ENCODE measurements at places on chromosomes 3 and 15.

- DNase-seq = no peak
Measured at GRCh38 chr3:101816215-101817149, 32.8 kb upstream of the NFKBIZ start.

GRCh38 chr3:40317061-40317855, 7.8 kb downstream of the EIF1B start:
- DNase-seq = peak; percentile 22

DNA sequence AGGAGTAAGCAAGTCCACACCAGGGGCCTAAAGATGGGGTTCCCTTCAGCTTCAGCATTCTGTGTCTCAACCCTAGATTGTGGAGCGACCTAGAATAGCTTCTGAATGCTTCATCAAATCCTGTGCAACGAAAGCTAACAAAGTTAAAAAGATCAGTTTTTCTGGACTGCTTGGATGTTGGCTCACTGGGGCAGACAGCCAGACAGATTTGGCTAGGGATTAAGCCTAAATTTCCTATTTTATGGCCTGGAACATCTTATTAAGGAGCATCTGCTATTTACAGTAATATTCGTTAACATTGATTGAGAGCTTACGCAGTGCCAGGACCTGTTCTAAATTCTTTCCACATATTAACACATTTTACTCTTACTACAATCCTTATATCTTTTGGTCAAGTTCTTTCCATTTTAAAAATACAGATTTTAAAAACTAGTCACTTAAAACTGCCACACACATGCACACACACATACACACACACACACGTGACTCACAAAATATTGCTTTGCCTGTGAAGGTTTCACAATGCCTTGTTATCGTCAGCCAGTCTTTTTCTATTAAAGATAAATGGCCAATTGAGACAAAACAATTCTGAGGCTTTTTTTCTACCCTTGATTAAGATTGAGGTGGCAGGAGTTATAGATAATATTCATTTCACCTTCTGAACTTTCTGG, 173.3 kb upstream of the SNTN start:
- no peak for DNase-seq

- no peak for DNase-seq
Measured at GRCh38 chr15:96414875-96415274, 84.4 kb downstream of the NR2F2 start.

DNA sequence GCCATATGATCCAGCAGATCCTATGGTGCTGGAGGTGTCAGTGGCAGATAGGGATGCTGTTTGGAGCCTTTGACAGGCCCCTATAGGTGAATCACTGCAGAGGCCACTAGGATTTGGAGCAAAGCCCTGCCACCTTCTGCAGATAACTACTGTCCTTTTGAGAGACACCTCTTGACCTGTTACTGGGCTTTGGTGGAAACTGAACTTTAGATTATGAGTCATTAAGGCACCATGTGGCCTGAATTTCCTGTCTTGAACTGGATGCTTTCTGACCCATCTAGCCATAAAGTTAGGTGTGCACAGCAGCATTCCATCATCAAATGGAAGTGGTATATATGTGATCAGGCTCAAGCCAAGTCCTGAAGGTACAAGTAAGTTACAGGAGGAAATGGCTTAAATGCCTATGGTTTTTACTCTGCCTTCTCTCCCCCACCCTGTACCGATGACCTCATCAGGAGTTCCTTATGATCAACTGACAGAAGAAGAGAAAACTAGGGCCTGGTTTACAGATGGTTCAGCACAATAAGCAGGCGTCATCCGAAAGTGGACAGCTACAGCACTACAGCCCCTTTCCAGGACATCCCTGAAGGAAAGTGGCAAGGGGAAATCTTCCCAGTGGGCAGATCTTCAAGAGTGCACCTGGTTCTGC, 565.6 kb upstream of the AGTR1 start:
- DNase-seq = no peak

DNA sequence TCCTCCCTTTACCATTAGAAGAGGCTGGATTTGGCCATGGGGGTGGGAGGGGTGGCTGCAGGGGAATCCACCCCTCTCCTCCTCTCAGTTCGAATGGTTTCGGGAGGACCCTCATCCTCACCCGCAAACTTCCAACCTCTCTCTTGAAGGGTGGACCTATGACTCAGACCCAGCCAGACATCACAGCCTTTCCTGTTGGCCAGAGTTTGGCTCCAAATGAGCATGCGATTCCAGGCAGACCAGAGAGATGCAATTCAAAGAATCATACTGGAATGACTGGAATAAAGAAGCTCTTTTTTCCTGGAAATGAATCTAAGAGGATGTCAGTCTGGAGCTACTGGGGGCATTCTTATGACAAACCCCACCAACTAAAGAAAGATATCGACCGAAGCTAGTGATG, 516.7 kb upstream of the MDFIC2 start:
- DNase-seq = no peak

DNA sequence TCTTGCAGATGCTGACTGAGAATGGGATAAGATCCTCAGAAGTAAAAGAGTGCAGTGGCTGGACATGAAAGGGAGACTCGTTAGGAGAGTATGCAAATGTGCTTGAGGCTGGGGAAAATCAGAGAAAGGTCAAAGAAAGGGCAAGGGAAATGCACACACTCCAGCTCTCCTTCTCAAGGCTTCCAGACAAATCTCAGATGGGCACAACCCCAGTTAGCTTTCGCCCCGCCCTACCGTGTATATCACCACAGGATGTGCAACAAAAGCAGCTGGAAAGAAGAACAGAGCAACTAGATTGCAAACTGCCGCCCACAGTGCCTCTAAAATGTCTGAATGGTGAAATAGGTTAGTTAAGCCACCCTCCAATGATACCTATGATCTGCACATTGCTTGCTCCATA, 63.9 kb downstream of the CERS3 start:
- no peak for DNase-seq

DNA sequence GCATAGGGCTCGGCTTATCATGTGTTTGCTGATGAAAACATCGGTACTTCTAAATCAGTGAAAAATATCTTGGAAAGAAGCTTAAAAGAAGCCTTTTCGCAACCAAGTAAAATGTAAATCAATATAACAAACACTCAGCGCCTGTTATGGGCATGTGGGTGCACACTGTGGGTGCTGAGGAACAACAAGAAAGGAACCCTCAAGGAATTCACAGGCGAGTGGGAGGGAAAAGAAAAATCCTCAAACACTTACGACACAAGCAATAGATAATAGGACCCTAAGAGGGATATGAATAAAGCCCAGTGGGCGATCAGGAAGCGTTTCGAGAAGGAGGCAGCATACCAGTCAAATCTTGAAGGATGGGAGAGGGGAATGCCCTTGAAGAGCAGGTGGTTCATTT, 21.9 kb downstream of the GLDN start:
- no peak for DNase-seq

DNA sequence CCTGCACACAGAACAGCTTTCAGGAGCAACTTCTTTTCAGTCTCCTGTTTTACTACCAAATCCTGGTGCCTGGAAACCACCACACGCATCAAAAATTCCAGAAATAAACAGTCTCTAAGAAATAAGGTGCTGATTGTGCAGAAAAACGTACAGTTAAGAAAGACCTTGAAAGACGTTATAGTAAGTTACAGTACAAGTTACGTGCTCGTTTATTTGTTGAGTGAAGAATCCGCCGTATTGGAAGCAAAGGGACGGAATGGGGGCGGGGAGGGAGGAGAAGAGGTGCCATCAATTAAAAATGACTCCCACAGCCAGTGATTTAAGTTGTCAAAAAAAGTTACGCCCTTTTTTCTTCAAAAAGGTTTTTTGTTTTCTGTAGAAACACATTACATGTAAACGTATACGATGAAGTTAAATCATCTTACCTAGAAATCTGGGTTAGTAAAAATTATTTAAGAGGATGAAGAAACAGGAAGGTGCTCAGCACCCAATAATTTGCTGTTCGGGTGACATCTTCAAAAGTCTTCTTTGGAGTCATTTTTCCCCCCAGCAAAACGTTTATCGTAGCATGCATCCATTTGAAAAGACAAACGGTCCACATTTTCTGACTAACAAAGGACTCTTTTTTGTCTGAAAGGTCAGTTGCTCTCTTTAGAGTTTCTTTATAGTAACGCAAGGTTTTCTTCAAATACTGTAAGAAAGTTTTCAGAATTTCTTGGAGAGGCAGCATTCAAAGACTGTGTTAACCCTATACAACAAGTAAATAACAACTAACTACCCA, 782 bp upstream of the UACA start:
- DNase-seq = no peak

DNA sequence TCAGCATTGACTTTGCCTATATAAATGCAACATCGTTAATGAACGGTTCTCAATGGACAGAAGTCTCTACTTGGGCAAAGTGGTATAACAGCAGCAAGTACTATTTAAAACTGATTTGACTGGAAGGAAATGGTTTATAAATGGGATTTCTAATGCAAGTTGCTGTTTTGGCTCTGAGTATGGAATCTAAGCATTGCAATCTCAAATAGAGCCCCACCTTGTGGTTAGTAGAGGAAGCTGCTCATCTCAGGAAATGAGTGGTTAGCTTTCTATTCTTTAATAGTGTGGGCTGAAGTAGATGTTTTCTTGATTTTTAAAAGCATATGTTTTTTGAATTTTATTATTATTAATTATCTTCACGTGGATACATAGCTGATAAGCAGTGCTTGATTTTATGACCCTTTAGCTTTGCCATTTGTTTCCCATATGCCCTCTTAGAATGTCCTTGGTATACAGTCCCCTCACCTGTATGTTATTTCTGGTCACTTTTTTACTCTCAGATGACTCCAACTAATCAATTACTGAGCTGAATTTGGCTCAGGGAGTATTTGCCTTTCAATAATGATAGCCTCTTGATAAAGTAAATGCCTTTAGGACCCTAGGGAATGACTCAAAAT, 67.1 kb downstream of the OXSM start:
- DNase-seq = no peak

GRCh38 chr3:196274585-196274984, 12.9 kb downstream of the PCYT1A start:
- DNase-seq = peak; percentile 74

GRCh38 chr3:176946202-176946601, 251.1 kb downstream of the TBL1XR1 start:
- no peak for DNase-seq

DNA sequence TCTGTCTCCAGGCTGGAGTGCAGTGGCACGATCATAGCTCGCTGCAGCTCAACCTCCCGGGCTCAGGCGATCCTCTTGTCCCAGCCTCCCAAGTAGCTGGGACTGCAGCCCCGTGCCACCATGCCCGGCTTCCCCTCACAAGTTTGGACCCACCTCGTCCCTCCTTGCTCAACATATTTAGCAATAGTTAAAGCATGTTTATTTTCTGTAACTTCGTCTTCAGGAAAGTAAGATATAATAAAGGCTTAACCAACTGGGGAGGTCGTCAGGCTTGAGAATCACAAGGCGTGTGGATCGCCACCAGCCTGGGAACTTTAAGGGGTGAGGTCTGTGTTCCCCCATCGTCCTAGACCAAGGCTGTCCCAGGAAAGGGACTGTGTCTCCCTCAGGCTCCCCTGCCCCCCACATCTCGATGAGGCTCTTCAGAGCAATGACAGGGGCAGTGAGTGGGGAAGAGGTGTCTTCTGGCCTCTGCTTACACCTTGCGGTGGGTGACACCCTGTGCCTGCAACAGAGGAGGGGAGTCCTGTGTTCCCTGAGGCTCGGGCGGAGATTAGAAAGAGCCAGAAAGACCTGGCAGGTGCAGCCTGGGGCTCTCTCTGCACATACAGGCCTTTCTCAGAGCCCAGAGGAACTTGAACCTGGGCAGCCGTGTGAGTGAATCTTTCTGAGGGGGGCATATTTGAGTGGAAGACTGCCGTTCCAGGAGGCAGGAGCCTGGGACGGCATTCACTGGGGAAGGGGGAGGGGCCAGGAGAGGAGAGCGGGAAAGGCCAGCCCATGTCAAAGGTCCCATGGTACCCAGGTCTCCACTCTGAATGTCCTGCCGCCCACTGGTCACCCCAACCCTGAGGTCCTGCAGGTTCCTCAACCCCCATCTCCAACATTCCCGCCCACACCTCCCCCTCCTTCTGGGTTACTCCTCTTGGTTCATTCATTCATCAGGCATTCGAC, 152.3 kb downstream of the SMAD6 start:
- no peak for DNase-seq

- DNase-seq = no peak
Measured at GRCh38 chr15:50113187-50113505, 5.9 kb downstream of the ATP8B4 start.

DNA sequence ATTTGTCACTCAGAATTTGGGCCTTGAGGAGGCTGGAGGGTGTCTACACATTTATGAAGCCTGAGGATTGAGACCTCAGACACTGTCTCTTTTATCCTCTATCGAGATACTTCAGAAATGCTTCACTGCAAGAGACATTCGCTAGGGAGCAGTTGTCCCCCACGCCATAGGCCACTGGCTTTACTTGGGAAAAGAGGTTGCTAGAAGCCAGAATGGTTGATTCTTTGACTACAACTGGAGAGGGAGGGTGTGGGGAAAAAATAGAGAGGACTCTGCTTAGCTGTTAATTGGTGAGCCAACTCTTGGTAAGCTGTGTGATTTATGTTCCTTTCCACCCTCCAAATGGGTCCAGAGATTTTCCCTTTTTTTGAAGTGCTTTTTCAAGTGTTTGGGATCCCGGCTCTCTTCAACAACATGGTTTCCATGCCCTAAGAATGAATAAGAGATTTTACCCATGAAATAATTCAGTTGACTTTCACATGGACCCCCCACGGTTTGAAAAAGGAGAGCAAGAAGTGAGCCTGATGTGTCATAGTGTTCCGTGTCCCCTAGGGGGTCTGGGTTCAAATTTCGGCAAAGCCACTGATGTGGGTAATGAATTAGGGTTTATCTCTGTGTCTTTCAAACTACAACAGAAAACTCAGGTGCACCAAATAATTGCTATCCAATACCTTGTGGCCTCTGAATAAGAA, 2.7 kb downstream of the BOC start:
- no peak for DNase-seq

- no peak for DNase-seq
Measured at GRCh38 chr15:51094606-51095569, at the start of gene TNFAIP8L3. Gene TNFAIP8L3 (minus strand): TSS chr15:51094906. CDS start chr15:51094595, 311 bp downstream.

GRCh38 chr3:146948186-146948585, 343.0 kb upstream of the PLSCR5 start:
- no peak for DNase-seq

GRCh38 chr3:114418724-114419543, 125.1 kb downstream of the TIGIT start:
- DNase-seq = no peak

- no peak for DNase-seq
Measured at GRCh38 chr3:2082871-2083480, 15.7 kb upstream of the CNTN4 start.

GRCh38 chr3:86814321-86814720, 176.6 kb downstream of the VGLL3 start:
- no peak for DNase-seq

- DNase-seq = no peak
Measured at GRCh38 chr15:78396976-78397375, 41.0 kb upstream of the IREB2 start.

GRCh38 chr3:133944641-133945380, 49.1 kb upstream of the RAB6B start:
- DNase-seq = no peak

DNA sequence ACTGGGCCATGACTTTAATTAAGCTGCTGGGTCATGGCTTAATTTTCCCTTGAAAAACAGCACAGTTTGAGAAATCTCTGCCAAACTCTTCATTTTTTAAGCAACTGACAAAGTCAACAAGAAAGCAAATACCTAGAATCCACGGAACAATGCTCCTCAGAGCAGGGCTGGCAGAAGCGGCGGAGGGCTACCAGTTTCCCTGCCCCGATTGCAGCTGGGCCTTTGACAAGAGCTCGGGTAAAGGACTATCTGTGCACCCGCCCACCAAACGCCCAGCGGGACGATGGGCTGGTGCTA, 1.2 kb downstream of the GOLIM4 start:
- no peak for DNase-seq

GRCh38 chr3:180466401-180467011, 135.5 kb upstream of the TTC14 start:
- no peak for DNase-seq

Data from stimulated activated CD4-positive, alpha-beta T cell treated with anti-CD3 and anti-CD28 coated beads, Interleukin-1b, Interleukin-23, amount 100 ng/mL, for 48 hours (primary cell).